Inflammatory macrophage (primary cell): ENCODE measurements at places on chromosomes 1 and 21.

DNA sequence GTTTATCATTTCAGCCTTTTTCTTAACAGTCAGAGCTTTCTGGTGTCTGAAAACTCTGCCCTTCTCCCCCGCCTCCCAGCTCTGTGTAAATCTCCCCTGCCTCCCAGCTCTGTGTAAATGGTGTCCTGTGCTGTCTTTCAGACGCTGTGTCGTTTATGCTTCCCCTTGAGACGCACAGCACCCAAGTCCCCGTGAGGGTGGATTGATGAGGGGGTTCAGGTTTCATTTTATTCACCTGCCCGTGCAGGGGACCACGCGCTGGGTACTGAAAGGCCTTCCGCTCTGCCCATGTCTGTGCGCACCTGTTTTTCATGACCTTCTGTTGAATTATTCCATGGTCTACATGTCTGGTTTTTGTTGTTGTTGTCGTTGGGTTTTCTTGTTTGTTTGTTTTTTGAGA, 108.2 kb upstream of the COL6A1 start:
- DNase-seq: no peak

- no peak for DNase-seq
Observed at GRCh38 chr1:157319567-157319966, 181.4 kb upstream of the ETV3 start.

GRCh38 chr1:96364576-96364975, 357.0 kb upstream of the PTBP2 start:
- DNase-seq: no peak

- no peak for DNase-seq
Observed at GRCh38 chr1:75058424-75058823, 75.8 kb upstream of the LHX8 start.

- DNase-seq: no peak
Observed at GRCh38 chr1:74430342-74430934, 82.0 kb downstream of the LRRC53 start.

- no peak for DNase-seq
Observed at GRCh38 chr1:59475737-59476136, 178.8 kb downstream of the FGGY start.
